Progenitor cell of endocrine pancreas (in vitro differentiated cells): ENCODE measurements at places on chromosomes 3 and 15. TPM values are rescaled to one million over a fixed set of nuclear protein-coding genes. Genes with fewer than 3 reads are reported as not detected.

DNA sequence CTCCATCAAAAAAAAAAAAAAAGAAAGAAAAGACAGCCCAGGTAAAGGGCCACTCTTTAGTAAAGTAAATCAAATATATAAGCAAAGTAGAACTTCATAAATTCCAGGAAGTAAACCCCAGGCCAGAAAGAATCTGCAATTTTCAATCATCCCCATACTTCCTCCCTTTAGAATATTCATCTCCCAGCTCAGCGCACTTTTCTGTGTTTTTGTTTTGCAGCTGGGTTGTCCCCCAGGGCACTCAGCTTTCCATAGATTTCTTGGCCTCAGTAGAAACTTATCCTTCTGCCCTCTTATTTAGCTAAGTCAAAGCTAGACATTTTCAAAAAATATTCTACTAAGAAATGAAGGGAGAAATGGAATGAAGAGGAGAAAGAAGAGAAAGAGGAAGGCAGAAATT, 24.0 kb upstream of the SPRED1 start:
- no peak for DNase-seq

GRCh38 chr3:159800434-159801155, 188.0 kb upstream of the IL12A start:
- DNase-seq, result no peak

DNA sequence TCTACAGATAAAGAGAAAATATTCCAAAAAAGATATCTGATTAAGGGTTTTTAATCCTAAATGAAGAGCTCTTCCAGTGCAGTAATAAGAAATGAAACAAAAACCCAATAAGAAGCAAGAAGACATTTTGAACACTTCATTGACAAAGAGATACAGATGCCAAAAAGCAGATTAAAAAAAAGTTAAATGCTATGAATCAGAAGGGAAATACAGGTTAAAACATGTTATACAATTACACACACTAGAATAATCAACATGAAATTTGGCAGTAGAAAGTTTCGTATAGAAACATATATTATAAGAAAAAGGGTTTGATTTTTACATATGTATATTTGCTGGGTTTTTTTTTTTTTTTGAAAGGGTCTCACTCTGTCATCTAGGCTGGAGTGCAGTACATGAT, 135.0 kb downstream of the ROBO1 start:
- no peak for DNase-seq

DNA sequence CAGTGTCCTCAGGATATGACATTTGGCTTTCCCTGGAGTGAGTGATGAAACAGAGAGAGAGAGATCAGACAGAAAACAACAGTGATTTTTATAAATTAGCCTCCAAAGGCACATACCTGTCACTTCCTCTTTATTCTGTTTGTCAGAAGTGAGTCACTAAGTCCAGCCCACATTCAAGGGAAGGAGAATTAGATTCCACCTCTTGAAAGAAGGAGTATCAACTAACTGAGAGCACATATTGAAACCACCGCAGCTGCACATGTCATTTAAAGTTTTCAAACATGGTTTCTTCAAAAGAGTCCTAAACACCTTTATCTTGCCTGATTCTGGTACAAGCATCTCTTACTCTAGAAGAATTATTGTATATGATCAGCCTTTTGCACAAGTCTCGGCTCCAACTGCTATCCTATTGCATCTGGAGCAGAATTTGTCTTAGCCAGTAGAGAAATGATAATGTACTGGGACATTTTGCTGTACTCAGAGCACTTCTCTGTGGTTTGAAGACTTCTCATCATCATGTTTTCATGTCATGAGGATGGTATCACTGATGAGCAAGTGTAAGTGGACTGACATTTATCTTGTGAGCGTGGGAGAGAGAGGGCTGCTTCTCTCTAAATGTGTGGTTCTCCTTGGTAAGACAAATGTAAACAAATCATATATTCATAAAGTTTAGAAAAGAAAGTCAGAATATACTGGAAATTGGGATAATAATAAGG, 338.9 kb upstream of the CFAP20DC start:
- no peak for DNase-seq

- no peak for DNase-seq
Observed at GRCh38 chr3:117407317-117407716, 697.7 kb downstream of the TUSC7 start.

GRCh38 chr3:72439321-72440183, 408.7 kb downstream of the SHQ1 start:
- DNase-seq, result no peak

- no peak for DNase-seq
Observed at GRCh38 chr3:12730506-12731242, 28.4 kb downstream of the TMEM40 start.

GRCh38 chr3:55877703-55878102, 390.6 kb upstream of the WNT5A start:
- DNase-seq, result no peak

GRCh38 chr3:134374791-134375581, 739 bp upstream of the AMOTL2 start:
- no peak for DNase-seq

DNA sequence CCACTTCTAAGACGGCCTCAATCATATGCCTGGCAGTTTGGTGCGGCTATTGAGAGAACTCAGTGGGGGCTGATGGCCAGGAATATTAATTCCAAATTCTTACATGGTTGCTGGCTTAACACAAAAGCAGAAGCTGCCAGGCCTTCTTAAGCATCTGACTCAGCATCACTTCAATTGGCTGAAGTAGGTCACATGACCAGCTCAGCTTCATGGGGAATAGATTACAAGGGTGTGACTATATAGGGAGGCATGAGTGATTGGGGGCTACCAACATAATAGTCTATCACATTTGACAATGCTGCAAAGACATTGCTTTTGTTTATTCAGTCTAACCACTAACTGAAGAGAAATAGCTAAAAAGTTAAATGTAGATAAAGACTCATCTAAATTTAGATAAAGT, 101.6 kb upstream of the ANKRD28 start:
- no peak for DNase-seq

- DNase-seq, result peak; percentile 94
Observed at GRCh38 chr3:10459954-10460754, 45.2 kb downstream of the ATP2B2 start.

DNA sequence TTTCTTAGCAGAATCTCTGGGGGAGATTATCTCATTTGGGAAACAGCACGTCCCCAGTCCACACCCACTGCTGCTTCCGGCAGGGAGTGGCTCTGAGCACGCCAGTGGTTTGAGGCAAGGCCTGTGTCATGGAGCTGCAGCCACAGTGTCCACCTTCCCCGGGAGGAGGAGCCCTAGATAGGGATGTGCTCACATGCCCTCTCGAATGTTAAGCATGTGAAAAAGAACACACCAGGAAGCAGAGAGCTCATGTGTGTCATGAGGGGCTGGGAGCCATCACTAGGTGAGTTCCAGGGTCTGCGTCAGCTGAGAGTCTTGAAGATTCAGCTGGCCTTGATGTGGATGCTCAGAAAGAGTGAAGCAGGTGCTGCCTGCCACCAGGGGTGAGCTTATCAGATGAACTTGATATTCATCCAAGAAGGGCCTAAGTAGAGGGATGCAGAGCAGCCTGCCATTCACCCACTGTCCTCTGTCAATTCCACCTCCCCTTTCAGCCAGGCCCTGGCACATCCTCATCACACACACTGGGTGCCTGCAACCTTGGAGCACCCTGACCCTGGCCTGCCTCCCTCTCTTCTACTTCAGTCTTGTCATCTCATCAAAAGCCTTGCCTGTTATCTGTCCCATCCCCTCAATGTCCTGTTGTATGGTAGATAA, 16.3 kb downstream of the ITGA11 start:
- DNase-seq, result no peak

DNA sequence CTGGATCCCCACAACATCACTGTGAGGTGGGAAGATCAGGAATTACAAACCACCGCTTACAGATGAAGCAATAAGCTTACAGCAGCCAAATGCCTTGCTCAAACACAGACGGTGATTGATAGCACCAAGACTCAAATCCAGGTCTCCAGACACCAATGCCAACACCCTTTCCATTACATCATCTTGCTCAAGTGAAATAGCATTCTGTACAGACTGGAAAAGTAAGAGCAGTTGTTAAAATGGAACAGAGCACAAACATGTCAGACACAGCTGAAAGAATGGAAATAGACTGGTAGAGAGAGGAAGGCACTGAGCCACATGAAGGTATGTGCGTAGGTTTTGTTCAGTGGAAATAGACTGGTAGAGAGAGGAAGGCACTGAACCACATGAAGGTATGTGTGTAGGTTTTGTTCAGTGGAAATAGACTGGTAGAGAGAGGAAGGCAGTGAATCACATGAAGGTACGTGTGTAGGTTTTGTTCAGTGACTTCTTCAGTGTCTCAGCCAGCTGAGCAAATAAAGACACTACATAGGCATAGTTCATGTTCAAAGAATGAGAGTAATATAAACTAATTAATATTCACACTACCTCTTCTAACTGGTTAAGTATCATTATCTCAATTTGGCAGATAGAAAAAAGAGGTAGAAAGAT, 15.6 kb downstream of the CLDN1 start:
- no peak for DNase-seq

DNA sequence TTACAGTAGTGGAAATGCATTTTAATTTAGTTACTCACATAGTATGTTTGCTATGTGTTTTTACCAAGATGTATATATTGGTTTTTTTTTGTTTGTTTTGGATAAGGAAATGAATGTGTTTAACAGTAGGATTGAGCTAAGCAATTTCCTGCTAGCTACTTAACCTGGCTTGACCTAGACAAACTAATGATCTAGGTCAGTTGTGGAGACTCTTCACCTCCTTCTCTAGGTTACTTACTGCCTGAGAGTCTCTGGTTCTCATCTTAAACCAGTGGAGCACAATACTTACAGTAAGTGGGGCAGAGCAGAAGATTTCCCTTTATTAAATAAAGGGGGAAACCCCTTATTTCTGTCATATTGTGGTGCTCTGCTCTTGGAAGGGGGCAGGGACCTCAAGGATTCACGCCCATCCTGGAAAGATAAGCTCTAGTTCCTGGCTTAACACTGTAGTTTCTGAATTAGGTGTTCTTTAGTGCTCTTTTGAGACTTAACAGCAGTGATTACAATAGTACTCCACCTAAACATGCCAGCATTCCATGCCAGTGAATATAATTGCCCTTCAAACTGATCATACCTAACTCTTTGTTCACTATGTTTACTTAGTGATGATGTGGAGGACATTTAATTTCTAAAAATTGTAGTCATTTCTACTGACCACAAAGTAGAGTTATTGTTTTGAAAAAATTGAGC, 79.9 kb downstream of the UBP1 start:
- no peak for DNase-seq

GRCh38 chr3:128446821-128447220, 19.9 kb downstream of the DNAJB8 start:
- DNase-seq, result no peak

DNA sequence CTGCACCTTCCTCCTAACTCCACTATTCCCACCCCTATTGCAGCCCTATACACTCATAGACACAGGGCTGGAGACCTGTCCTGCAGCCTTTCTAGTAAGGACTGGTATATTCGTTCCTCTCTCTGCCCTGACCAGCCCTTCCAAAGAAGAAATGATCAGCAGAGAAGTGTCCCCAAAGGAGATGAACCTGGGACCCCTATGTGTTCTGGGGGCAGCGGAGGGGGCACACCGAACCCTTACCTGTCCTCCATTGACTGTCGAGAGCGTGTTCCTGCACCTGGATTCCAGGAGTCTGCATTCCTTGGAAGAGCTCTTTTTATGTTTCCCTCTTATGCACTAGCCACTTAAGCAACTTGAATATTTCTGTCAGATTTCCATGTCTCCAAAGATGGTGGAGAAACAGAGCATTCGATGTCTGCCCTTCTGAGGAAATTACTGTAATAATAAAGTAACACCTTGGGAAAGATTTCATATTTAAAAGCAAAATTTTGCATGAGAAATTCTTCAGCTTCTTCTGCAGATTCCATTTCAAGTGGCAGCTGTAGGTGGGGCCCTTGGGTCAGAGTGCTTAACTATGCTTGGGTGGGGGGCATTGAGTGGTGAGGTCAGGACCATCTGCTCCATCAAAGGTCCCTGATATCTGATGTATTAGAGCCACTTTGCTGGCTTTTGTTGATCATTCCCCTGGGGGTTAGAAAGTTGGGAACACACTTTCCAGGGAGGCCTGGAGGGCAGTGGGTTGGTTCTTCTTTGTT, 6.3 kb downstream of the EPHB1 start:
- DNase-seq, result no peak

- DNase-seq, result no peak
Observed at GRCh38 chr15:96337365-96338023, 7.0 kb downstream of the NR2F2 start.

GRCh38 chr3:120460181-120460790, 9.5 kb upstream of the FSTL1 start:
- DNase-seq, result no peak

GRCh38 chr3:172244011-172244410, 204.2 kb downstream of the GHSR start:
- DNase-seq, result no peak

GRCh38 chr3:125302932-125303331, 72.2 kb downstream of the ZNF148 start:
- DNase-seq, result no peak

DNA sequence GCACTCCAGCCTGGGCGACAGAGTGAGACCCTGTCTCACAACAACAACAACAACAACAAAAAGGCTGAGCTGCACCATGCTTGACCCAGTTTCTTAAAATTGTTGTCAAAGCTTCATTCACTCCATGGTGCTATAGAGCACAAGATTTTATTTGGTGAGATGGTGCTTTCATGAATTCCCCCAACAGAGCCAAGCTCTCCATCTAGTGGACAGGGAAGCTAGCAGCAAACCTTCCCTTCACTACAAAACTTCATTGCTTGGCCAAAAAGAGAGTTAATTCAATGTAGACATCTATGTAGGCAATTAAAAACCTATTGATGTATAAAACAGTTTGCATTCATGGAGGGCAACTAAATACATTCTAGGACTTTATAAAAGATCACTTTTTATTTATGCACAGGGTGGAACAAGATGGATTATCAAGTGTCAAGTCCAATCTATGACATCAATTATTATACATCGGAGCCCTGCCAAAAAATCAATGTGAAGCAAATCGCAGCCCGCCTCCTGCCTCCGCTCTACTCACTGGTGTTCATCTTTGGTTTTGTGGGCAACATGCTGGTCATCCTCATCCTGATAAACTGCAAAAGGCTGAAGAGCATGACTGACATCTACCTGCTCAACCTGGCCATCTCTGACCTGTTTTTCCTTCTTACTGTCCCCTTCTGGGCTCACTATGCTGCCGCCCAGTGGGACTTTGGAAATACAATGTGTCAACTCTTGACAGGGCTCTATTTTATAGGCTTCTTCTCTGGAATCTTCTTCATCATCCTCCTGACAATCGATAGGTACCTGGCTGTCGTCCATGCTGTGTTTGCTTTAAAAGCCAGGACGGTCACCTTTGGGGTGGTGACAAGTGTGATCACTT, 2.0 kb downstream of the CCR5 start:
- no peak for DNase-seq

GRCh38 chr3:124201786-124202185, 209.9 kb upstream of the ROPN1 start:
- DNase-seq, result no peak

Gene COL6A5
- total RNA-seq, result not detected in 2 replicates

Gene C3orf62
- 14.8 and 15.1 TPM in 2 replicates for total RNA-seq

Gene CDC25A
- 20.5 and 24.5 TPM in 2 replicates for total RNA-seq

Gene HEG1
- total RNA-seq, result 4.1 and 7.2 TPM in 2 replicates

Gene CCDC39
- 0.22 and 0.29 TPM in 2 replicates for total RNA-seq

Gene GOLGA6A
- total RNA-seq, result 0.64 and 0.89 TPM in 2 replicates

Gene ZXDC
- 40.0 and 40.5 TPM in 2 replicates for total RNA-seq

Gene CTXN2
- total RNA-seq, result 0.16 and 0.38 TPM in 2 replicates

Gene ESYT3
- total RNA-seq, result 1.8 and 3.5 TPM in 2 replicates

Gene CRELD1
- 57.1 and 60.3 TPM in 2 replicates for total RNA-seq

Gene MCTP2
- 2.6 and 5.4 TPM in 2 replicates for total RNA-seq

Gene EPHA3
- total RNA-seq, result 0.17 and 0.38 TPM in 2 replicates

Gene BNIP2
- total RNA-seq, result 58.2 and 62.4 TPM in 2 replicates
